ENCODE measurements at places on chromosomes 5 and 9.
A peak's percentile ranks its signal among the peaks of the same experiment; 100 is the strongest.

DNA sequence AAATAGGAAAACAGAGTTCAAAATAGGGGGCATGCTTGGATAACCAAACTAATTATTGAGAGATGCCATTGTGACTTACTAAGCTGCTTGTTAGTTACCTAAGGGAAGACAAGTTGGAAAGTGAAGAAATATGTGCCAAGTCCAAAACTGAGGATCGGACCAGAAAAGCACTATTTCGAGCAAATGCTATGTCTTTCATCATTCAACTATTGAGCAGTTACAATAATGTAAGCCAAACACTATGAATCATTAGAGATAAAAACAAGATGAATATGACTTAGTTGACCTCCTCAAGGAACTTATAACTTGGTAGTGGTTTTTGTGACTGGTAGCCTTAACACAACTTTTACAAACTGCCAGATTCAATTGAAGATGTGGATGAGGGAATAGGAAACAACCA is 240.6 kb upstream of the MPDZ start:
- no peak for DNase-seq

DNA sequence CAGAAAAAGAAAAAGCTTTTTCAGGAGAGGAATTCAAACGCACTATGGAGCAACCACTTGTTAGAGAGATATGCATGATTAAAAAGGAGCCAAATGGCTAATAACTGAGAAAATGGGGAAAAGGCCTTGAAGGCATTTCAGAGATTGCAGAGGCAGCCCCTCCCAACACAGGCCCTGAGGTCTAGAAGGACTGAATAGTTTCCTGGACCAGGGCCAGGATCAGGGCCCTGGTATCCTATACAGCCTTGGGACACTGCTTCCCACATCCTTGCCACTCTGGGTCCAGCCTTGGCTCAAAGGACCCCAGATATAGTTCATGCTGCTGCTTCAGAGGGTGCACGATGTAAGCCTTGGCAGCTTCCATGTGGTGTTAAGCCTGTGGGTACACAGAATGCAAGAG is 20.7 kb upstream of the FEM1C start:
- DNase-seq, result no peak

- no peak for DNase-seq
Measured at GRCh38 chr9:72648324-72649126, 127.1 kb downstream of the TMC1 start.

- DNase-seq, result no peak
Measured at GRCh38 chr5:56511326-56511841, 278.3 kb upstream of the ANKRD55 start.

GRCh38 chr5:66306105-66306843 is 162.2 kb downstream of the SREK1 start:
- peak; percentile 70 for DNase-seq

All from hematopoietic multipotent progenitor cell treated with erythropoietin and hydrocortisone succinate and interleukin-3 and kit ligand, for 15 days (in vitro differentiated cells).